ENCODE measurements at places on chromosomes 12 and 14.
A peak's percentile ranks its signal among the peaks of the same experiment; 100 is the strongest.

- no peak for DNase-seq
Measured at GRCh38 chr12:88691811-88692210, 111.5 kb upstream of the KITLG start.

DNA sequence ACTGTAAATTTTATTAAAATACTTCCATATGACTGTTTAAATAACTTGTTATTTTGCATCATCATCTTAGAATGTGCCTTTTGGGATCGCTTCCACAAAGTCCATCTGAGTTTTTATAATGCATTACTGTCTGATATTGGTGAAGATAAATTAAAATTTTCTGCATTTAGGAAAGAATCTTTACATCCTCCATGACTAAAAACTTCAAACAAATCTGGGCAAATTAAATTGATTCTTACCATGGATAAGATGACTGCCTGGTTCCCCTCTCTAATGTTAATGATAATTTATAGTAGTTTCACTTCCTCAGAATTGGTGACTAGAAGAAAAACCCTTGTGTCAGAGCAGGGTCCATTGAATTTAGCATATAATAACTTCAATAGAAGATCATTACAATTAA lies 94.7 kb upstream of the SLC38A4 start:
- DNase-seq, result no peak

GRCh38 chr12:132026061-132026795 lies 76.5 kb downstream of the EP400 start:
- DNase-seq, result no peak

- DNase-seq, result no peak
Measured at GRCh38 chr12:108587826-108588225, 10.1 kb downstream of the TMEM119 start.

DNA sequence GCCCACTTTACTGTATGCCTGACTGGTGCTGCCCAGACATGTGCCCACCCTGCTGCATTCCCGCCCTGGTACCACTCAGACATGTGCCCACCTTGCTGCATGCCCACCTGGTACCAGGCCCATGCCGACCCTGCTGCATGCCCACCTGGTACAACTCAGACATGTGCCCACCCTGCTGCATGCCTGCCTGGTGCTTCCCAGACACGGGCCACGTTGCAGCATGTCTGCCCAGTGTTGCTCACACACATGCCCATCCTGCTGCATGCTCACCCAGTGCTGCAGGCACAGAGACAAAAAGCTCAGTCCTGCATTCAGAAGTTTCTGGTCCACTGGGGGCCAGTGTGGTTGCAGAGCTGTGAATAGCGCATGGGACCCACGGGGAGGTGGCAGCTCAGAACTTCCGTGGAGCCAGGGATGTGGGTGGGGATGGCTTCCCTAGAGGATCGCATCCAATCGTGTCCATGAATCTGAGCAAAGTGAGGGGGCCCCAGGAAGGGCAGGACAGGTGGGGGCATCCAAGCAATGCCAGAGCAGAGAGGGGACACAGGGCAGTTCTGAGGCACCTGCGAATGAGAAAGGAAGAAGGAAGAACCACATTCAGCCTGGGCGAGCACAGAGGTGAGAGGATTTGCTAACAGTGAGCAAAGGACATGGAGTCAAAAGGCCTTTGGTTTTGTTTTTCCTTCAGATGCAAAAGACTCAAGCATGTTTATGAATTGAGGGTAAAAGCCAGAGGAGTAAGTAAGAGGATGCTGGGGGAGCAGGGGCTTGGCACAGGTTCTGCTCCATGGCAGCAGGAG lies 175.9 kb upstream of the C14orf180 start:
- DNase-seq, result no peak

DNA sequence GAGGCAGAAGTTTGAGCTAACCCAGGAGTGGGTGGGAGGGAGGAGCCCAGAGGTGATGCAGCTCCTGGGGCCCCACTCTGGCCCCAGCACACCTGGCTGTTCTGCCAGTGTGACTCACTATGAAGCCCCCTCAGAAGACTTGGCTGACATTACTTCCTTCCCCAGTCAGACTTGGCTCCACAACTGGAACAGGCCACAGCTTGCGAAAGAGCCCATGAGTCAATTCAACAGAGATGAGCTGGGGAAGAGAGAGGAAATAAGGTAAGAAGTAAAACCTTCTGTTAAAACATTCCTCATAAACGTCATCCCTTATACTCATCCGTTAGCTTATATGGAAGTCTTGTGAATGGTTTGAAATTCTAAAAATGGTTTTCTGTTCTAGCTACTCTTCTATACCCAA lies 245.9 kb downstream of the ADAMTS20 start:
- DNase-seq, result peak; percentile 57

GRCh38 chr12:22229652-22230279 lies 104.7 kb downstream of the ST8SIA1 start:
- DNase-seq, result peak; percentile 3

DNA sequence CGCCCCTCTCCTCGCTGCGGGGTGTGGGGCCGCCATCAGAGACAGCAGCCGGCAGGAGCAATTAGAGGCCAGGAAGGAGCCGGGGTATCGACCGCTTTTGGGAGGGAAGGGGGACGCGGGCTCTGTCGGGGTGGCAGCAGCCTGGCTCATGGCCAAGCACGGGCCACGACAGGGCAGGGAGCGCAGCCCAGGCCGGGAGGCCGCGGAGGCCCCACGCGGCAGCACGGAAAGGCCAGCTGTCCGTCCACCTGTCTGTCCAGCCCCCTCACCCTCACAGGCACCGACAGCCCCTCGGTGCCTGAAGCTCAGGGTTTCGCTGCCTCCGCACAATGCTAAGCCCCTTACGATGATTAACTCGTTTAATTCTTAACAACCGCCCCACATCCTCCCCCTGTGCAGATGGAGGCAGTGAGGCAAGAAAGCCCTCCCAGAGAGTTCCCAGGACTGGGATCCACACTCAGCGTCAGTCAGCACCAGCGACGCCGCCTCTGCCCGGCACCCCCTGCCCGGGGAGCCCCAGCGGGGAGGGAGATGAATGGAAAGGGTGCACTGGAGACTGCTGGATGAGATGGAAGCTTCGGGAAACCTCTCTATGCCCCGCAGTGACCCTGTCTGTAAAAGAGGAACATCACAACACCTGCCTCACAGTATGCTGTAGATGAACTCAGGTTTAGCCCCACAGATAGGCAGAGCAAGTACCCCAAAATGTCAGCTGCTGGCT lies 23.7 kb downstream of the NCOR2 start:
- DNase-seq, result peak; percentile 72

- no peak for DNase-seq
Measured at GRCh38 chr12:124254126-124254525, 40.8 kb upstream of the RFLNA start.

DNA sequence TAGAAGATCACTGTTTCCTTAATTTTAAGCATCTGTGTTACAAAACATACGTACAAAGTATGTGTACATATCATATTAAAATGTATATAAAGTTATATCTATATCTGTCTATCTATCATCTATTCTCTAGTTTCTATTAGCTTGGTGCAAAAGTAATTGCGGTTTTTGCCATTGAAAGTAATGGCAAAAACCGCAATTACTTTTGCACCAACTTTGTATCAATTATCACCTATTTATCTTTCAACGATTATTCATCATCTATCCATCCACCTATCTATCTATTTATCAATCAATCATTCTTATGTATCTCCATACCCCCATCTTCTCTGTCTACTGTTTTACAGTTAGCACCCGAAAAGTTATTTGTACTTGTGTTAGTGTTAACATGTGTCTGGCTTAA lies 447.6 kb downstream of the NRXN3 start:
- DNase-seq, result no peak

- DNase-seq, result no peak
Measured at GRCh38 chr14:67519406-67519805, 13.7 kb upstream of the PLEKHH1 start.

- no peak for DNase-seq
Measured at GRCh38 chr12:48331399-48331798, 19.3 kb downstream of the ZNF641 start.

DNA sequence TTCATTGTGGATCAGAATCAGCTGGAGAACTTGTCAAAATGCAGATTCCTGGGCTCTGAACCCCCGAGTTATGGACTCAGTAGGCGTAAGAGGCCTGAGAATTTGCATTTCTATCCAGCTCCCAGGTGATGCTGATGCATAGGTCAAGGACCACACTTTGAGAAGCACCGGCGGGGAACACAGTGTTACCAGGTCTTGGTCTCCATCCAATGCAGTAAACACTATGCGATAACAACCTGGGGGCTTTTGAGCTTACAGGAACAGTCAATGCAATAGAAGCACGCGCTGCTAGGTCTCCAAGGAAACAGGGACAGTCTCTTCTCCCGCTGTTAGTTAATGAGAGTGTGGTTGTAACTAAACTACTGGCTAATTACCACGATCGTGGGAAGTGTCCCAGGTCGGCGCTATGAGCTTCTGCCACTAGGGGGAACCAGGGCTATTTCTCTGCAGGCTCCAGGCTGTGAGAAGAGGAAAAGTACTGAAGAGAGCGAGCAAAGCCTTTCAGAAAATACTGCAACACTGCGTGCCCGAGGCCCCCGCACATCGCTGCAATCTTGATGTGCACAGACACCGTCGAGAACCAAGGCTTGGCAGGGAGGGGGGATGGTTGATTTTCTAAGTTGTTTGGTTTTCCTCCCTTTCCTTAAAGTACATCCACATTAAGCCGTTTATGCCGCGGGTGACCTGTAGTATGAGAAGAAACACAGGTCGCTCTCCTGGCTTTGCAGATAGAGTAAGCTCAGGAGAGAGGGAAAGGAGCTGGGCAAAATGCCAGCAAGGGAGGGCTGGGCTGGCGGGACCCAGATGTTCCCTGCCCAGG lies 52.0 kb upstream of the KCNA1 start:
- peak; percentile 83 for DNase-seq

DNA sequence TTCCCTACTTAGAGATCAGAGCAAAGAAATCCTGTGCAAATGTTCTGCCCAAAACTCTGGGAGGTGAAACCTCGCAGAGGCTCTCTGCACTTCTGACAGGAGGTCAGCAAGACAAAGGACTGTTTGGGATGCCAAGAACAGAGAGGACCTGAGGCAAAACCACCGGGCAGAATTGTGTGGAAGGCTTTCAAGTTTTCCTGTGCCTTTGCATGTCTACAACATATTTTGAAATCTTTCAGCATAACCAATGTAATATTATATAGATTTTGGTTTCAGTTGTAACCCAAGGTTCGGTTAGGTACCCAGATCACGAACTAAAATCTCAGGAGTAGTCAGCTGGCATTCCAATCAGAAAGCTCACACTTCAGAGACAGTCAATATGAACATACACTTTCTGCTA lies 99.4 kb upstream of the PLEKHA5 start:
- DNase-seq, result no peak

- DNase-seq, result peak; percentile 74
Measured at GRCh38 chr14:39946807-39947206, 514.6 kb upstream of the FBXO33 start.

GRCh38 chr14:94376976-94377865 lies 11.2 kb downstream of the SERPINA1 start:
- DNase-seq, result no peak

DNA sequence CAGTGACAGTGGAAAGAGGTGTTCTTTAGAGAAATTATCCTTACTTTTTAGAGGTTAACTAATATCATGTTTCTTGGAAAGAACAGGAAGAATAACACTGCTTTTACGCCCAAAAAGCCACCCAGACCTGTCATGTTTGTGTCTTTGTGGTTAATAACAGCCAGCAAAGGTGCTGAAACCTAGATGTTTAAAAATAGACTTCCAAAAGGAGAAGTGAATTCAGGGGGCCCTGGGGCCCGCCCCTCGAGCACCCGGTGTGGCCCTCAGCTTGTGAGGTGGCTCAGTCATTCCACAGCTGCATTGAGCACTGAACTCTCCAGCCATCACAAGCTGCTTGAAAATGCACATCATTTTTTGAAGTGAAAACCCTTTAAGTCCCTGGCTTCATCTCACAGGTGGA lies 20.8 kb upstream of the AMN start:
- DNase-seq, result no peak

- peak; percentile 78 for DNase-seq
Measured at GRCh38 chr12:122917507-122918121, 21.7 kb upstream of the VPS37B start.

GRCh38 chr14:89265234-89265633 lies 151.8 kb downstream of the FOXN3 start:
- DNase-seq, result no peak

DNA sequence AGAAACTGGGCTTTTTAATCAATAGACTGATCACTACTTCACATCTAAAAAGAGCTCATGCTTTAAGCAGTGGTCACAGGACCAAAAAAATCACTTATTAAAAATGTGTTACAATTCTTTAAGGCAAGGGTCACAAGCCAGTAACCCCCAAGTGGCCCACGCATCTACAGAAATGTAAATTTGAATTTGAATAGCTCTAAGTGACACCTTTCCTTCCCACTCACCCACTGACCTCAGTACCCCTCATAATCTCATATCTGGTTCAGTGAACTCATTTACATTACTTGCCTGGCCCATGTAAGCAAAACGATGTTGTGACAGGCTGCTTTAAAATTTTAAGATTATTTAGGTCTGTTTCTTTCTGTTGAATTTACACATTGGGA lies 27.4 kb downstream of the NELL2 start:
- no peak for DNase-seq

GRCh38 chr12:12927211-12928079 lies 24.5 kb downstream of the GPRC5D start:
- peak; percentile 45 for DNase-seq

All from astrocyte of the hippocampus (primary cell).